H7 (cell line): ENCODE measurements at places on chromosomes 12 and 14. TPM values are rescaled to one million over a fixed set of nuclear protein-coding genes. Genes with fewer than 3 reads are reported as not detected.

- no peak for DNase-seq
Measured at GRCh38 chr12:75816897-75817296, 214.7 kb downstream of the PHLDA1 start.

GRCh38 chr12:82554529-82554928 is 132.2 kb upstream of the TMTC2 start:
- DNase-seq = no peak

- no peak for DNase-seq
Measured at GRCh38 chr14:103538291-103539055, 9.5 kb downstream of the TRMT61A start.

- no peak for DNase-seq
Measured at GRCh38 chr14:96536807-96537206, 34.6 kb downstream of the PAPOLA start.

GRCh38 chr14:54683882-54684794 is 117.2 kb downstream of the SAMD4A start:
- peak; percentile 85 for DNase-seq

DNA sequence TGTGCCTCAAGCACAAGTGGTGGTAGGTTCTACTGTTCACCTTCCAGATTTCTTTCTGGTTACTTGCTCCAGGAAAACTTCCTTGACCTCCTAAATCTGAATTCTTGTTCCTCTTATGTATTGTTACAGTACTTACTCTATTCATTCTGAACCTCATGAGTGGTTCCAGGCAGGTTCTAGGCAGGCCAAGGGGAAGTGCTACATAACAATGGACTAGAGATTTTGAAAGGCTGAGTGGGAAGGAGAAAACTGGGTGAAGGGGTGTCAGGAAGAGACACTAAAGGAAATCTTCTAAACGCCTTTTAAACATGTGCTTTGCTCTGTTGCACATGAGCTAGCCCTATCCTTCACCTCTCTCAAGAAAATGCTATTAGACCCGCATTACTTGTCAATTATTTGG is 1.6 kb downstream of the YARS2 start:
- no peak for DNase-seq

DNA sequence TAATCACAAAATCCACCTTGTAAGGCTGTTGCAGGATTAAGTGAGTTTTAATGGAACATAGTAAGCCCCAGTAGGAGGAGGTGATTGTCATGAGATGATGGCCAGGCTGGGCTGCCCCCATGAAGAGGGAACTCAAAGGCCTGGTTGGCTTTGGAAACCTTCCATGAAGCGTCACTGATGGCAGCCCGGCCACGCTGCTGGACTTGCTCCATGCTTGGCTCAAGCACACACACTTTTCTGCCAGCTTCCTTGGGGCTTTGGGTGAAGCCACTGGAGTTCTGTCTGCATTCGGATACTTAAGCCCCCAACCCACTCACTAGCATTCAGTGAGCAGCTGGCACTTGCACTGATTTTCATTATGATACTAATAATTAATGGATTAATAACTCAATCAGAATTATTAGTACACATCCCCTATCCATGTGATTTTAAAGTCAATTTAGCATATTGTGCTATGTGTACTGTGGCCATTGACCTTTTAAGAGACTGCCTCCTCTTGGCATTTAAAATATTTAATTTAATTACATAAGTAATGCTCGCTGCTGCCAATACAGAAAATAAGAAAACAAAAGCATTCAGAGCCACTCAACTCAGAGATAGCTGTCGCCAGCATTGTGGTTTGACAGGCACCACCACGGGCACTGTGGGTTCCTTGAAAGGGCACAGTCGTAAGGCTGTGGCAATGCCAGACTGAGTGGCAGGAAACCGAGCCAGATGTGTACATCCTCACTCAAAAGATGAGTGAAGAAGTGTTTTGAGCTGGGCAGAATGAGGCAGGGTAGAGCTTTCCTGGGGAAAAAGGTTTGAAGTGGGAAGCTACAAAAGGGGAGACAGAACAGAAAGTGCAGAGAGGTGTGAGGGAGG is 15.9 kb downstream of the KRT85 start:
- DNase-seq = no peak

- DNase-seq = peak; percentile 77
Measured at GRCh38 chr14:102221026-102221425, 81.3 kb downstream of the WDR20 start.

DNA sequence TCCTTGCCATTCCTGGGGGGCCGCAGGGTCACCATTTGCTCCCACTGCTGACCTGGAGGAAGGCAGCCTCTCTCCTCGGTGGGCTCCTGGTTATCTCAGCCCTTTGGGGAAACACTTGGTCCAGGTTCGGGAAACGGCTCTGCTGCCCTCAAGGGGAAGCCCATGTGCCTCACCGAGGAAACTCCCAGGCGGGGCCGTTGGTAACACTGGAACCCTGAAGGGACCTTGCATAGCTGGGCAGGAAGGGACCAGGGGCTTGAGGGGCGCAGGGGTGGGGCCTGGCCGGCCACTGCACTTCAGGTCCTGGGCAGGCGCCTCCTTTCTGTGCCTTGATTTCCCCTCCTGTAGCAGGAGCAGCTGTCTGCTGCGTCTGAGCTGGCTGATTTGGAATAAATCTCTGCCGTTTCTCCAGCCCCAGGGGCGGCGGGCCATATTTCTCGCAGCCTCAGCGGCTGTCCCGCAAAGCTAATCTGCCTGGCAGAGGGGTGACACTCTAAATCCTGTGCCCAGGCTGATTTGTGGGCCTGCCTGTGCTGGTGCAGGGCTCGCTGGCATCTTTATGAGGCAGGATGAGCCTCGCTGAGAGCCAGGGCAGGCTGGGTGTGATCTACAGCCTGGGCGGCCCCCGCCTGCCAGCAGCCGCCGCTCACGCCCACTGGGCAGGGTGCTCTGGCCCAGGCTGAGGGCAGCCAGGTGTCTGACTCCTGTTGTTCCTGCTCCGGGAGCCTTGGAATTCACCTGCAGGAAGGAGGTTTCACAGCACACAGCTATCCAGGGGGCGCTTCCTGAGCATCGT is 49.7 kb downstream of the KIF26A start:
- peak; percentile 85 for DNase-seq

DNA sequence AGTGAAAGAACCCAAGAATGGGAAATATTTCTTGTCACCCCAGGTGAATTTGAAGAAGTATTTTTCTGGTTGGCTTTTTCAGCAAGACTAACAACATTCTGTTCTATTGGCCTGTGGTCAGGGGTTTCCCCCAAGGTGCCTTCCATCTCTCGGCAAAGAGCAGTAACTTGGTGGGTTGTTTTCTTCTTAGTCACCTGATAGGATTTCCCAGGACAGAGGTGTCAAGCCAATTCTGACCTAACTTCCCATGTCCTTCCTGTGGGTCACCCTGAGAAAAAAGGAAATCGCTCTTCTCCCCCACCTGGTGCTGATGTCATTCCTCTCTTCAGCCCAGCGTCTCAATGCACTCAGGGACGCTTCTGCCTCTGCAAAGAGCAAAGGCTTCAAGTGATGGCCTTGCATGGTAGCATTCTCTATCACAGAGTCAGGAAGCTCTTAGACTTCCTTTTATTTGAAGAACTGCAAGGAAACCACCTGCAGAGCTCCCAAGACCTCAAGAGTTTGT is 16.1 kb upstream of the IFNG start:
- DNase-seq = no peak

DNA sequence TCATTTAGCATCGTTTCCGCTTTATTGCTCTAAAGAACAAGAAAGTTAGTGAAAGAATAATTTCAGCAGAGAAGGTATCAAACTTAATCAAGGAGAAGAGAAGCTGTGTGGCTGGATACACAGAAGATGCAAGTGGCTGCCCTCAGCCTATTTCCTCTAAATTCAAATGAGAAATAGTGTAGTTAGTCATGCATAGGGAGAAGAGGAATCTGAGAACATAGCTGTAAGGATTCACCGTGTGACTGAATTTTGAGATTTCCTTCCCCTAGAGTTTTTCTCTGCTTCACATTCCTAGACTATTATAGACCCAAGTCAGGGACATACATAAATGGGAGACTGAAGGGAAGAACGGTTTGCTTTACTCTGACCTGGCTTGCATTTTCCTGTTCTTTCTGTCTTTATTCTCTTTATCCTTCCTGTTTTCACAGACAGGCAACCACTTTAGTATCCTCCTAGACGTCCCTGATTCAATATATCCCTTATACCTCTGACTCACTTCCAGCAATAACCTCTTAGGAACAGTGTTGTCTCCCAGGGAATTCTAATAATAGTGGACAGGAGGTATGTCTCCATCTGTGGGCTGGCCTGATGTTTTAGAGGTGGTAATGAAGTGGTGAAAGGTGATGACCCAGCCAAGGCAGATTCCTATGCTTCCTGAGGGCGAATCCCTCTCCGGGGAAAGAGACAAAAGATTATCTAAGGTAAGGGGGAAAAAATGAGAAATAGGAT is 7.0 kb downstream of the RNASE10 start:
- DNase-seq = no peak

- peak; percentile 26 for DNase-seq
Measured at GRCh38 chr14:91385224-91385623, 32.4 kb downstream of the CCDC88C start.

GRCh38 chr12:40010899-40011774 is 94.7 kb downstream of the SLC2A13 start:
- peak; percentile 19 for DNase-seq

The VWF gene
- 1.6 and 2.3 TPM in 2 replicates for total RNA-seq

The CAPZA3 gene
- total RNA-seq = not detected in 2 replicates

The BBS10 gene
- total RNA-seq = 6.3 and 9.3 TPM in 2 replicates

The TEX52 gene
- not detected in 2 replicates for total RNA-seq

The ZNF140 gene
- total RNA-seq = 13.4 and 15.1 TPM in 2 replicates

The GUCY2C gene
- total RNA-seq = 1.1 and 2.5 TPM in 2 replicates

The FAM186B gene
- total RNA-seq = 0.11 and 0.21 TPM in 2 replicates

The USP44 gene
- total RNA-seq = 102 and 142 TPM in 2 replicates

The DBX2 gene
- not detected in 2 replicates for total RNA-seq
